Stimulated activated CD4-positive, alpha-beta T cell treated with anti-CD3 and anti-CD28 coated beads, Interleukin-1b, Interleukin-23, amount 100 ng/mL, for 1 hour (primary cell): ENCODE measurements at places on chromosomes 7 and 10.

- DNase-seq: no peak
These were observed 556.1 kb downstream of the DNAJB6 start for GRCh38 chr7:157892751-157893523.

DNA sequence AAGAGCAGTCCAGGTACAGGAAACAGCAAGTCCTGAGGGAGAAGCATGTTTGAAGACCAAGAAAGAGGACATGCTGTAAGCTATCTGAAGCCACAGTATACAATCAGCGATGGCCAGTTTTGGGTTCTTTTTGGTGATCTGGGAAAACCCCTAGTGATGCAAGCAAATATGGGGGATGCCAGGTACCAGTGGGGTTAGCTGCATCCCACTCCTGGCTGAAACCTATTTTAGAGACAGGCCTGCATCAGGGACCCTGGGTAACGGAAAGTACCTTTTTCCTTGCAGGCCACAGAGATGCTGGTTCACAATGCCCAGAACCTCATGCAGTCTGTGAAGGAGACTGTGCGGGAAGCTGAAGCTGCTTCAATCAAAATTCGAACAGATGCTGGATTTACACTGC, 32.9 kb downstream of the AP3M1 start:
- no peak for DNase-seq

DNA sequence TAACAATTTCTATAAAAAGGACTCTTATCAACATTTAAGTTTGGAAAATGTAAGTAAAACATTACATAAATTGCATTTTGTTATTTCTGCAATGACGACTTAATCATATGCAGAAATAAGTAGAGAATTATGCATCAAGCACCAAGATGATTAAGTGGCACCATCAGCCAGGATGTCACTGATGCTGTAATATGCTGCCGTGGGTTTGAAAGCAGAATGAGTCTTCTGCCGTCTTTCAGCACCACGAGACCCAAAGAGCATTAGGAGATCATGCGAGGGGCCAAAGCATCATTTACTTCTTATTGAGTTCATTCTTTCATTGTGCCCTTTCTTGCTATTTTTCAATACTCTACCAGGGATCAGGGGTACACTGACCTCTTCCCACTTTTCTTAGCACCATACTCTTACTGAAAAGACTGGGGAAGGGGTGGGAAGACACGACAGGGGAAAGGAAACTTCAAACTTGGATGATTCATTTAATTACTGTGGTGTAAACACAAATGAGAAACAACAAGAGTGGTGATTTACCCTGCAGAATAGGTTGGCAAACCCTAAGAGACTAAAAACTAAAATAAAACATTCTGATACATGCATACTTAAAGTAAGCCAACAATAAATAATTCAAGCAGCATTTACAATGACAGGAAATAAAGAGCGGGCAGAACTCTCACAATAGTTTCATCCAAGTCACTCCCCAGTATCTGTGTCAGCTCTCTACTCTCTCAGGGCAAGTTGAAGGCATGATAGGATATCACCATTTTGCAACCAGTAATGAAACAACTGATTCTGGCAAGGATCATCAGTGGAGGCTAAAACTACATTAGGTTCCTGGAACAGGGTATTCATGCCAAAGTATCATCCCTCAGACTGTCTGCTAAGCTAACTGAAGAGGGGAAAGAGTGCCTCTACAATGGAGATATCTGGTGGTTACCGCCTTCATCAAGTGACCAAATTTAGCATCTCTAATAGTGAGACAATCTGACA, 70.8 kb downstream of the CUL2 start:
- no peak for DNase-seq

DNA sequence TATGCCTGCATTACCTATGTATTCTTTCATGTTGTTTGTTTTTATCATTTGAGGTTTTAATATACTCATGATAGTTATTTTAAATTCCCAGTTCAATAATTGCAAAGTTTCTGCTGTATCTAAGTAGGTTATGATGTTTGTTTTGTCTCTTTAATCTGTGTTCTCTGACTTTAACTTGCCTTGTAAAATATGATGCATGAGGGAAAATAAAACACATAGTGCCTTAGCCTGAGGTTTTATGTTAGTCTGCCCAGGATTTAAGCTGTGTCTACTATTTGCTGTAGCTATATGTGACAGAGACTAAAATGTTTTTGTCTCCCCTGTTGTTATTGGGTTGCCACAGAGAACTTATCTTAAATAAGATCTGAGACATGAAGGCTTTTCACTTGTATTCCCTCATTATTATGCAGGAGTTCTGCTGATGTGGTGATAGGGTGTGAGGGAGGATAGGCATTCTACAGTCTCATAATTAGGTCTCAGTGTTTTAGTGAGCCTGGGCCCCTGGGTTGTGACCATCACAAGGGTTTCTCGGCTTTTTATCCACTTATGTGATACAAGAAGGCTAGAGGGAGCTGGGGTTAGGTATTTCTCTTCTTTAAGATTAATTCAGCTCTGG, 582.5 kb downstream of the CNTNAP2 start:
- no peak for DNase-seq

- no peak for DNase-seq
These were observed 3.1 kb upstream of the AVPI1 start for GRCh38 chr10:97690133-97690532.

GRCh38 chr7:101258243-101258731, 13.4 kb upstream of the FIS1 start:
- no peak for DNase-seq

GRCh38 chr7:87712571-87712970, 84.4 kb downstream of the RUNDC3B start:
- no peak for DNase-seq

DNA sequence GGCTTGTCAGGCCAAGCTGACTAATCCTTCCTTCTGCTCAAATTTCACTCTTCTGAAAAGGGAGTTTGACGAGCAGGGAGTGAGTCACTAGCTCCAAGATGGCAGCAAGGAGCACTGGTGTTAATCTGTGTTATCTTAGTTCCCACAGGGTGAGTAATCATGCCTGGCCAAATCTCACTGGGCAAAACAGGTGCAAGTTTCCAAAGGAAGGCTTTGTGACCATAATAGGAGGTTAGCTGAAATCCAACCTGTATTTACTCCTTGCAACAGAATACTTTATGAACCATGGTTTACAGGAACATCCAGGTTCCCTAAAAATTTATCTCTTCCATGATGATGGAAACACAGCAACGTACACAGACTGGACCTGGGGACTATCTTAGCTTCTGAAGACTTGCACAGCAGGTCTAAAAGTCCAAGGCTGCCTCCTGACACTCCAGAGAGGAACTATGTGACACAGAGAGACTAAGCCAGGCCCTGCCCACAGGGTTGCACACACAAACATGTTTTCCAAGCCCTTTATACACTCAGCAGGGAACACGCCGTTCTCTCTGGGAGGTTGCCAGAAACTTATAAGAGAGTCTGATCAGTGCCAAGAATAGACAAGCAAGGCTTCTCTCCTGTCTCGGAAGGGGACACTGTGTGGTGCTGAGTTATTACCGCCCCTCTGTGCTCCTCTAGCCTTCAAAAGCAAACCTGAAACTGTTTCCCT, 46.3 kb downstream of the PDK4 start:
- DNase-seq: no peak
